ENCODE measurements at places on chromosomes 1 and 21.

DNA sequence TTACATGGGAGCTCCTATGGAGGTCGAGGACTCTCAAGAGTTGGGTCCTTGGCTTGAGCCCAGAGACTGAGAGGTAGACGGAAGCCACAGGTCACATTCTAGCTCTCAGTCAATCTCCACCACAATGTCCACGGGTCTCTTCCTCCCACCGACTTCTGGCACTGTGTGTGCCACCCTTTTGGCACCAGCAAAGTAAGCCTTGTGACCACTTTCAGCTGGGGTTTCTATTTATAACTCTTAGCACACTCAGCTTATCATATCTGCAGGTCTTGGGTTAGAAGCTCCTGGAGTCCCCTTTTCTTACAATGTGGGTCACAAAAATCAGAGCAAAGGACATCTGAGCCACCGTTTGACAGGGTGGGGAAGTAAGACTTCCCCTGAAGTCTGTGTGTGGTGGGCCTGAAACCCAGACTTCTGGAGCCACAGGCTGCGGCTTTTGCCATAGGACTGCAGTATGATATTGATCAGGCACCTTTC, 28.3 kb downstream of the NCMAP start:
- no peak for DNase-seq

DNA sequence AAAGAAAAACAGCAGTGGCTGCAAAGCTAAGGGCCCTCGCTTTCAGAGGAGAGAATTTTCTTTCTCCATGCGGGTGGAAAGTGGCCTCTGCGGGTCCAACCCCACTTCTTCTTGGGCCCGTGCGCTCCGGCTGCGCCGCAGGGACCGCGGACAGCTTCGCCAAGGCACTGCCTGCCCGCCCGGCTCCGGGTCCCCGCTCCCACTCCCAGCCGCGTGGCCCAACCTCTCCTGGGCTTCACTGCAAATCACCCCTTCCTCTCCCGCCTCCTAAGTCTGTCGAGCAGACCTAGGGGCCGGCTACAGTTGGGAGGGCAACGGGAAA, 1.0 kb upstream of the RUNX3 start:
- DNase-seq = no peak

DNA sequence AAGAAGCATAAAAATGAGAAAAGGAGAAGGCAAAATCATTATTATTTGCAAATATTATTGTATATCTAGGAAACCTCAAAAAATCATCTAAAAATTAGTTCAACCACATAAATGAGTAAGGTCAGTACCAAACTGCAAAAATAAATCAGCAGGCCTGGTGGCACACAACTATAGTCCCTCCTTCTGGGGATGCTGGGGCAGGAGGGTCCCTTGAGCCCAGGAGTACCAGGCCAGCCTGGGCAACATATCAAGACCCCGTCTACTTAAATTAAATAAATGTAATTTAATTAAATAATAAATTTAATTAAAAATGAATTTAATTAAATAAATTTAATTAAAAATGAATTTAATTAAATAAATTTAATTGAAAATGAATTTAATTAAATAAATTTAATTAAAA, 40.3 kb upstream of the TRIM67 start:
- DNase-seq = no peak

GRCh38 chr1:202349206-202349928, 868 bp downstream of the PPP1R12B start:
- no peak for DNase-seq

GRCh38 chr1:50066806-50067205, 41.9 kb upstream of the ELAVL4 start:
- DNase-seq = no peak

DNA sequence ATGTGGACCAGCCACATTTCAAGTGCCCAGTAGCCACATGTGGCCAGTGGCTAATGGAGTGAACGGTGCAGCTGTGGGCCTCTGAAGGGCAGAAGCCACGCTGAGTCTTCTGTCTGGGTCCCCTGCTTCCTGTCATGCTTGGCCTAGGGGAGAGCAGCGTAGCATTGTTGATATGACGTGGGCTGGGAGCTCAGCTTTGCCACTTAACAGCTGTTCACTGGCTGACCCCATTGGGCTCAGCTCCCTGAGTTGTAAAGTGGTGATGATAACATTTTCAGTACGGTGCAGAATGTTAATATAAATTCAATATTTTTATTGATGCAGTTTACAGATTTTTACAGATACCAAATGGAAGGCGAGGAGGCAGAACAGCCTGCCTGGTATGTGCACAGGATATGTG, 4.5 kb downstream of the PODN start:
- DNase-seq = no peak

DNA sequence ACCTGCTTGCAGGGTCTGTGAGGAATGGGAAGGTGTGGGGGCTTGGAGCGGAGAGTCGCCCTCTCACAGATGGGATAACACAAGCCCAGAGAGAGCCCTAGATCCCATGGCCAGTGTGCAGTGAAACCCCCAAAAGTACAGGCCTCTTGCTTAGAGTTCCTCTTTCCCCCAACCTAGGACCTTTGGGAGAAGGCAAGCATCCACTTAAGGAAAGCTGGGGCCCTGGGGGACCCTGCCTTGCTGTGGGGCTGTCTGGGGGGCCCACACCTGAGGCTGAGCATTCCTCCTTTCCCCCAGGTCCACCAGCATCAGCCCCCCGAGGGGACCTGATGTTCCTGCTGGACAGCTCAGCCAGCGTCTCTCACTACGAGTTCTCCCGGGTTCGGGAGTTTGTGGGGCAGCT, 1.1 kb downstream of the VWA1 start:
- no peak for DNase-seq

DNA sequence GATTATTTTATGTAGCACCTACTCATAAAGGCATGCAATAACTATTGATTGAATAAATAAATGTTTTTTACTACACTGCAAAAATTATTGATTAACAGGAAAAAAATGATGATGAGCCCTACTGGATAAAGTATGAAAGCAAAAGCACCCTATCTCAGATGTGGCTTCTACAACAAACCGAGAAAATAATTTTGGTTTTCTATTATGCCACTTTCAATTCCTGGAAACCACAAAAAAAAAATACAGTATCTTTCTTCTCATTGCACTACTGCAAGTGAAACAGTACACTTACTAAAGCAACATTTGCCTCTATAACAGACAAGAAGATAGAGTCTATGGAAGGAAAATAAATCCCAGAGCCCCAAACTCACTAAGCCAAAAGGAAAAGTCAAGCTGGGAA, 1882.4 kb downstream of the NCAM2 start:
- DNase-seq = no peak

DNA sequence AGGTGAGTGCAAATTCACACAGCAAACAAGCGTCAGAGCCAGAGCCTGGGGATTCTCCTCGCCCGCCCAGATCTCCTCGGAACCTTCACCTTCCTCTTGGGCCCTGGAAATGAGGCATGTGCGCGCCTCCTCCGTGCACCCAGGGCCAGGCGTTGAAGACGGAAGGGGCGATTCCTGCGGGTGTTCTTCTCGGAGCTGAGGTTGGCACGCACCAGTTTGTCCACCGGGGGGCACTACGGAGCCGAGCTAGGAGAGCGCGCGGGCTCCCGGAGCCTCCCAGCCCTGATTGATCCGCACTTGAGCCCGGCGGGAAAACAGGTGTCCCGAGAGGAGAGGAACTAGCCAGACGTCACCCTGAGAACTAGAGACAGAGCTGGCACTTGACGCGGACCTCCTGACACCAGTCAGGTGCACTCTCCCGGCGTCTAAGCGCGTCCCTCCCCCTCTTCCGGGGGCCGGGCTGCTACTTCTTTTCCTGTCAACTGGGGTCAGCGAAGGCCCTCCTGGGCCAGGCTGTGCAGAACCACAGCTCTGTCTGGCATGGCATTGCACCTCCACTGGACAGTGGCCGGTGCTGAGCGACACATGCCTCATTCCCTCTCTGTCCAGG, 18.3 kb upstream of the SERINC2 start:
- DNase-seq = peak; percentile 56

DNA sequence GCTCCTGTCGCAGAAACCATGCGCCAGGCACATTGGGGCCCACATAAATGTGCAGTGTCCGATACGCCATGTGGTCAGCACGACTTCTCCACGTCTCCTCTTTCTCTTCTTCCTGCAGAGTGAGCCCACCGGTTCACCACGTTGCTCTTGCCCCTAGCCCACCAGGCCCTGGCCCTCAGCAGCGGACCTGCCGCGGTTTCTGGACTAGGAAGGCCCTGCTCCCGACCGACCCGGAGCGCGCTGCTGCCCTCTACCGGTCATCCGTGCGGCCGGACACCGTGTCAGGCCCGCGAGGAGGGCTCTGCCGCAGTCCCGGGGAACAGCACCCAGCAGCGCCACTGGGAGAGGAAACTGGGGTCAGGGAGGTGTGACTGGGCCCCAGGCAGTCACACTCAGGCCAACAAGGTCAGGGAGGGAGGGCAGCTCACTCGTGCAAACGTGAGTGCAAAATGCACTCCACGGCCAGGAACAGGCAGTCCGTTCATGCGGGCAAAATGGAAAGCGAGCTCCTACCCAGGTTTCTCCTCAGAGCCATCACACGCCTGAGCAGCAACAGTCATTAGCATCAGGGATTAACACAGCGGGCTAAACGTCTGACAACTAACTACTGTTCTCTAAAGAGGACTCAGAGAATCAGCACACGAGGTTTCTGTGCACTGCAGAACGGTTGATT, 13.7 kb downstream of the TLR5 start:
- no peak for DNase-seq

DNA sequence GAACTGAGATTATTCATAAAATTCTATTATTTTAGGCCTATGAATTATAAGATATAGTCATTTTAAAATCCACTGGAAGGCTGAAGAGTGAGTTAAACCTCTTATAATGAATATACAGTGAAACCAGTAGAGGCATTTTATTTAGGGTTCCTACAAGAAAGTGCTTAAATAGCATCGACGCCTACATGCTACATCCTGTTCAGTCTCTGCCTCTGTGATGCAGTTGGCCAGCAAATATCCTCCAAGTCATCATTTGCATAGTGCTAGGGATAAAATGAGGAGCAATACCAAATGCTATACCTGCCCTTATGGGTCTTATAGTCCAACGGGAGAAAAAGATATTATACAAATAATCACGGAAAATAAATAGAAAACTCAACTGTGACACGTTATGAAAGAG, 59.6 kb downstream of the EDEM3 start:
- no peak for DNase-seq

- no peak for DNase-seq
Measured at GRCh38 chr1:17207046-17207445, 2.1 kb downstream of the PADI1 start.
